ENCODE measurements at places on chromosomes 12 and 14.

DNA sequence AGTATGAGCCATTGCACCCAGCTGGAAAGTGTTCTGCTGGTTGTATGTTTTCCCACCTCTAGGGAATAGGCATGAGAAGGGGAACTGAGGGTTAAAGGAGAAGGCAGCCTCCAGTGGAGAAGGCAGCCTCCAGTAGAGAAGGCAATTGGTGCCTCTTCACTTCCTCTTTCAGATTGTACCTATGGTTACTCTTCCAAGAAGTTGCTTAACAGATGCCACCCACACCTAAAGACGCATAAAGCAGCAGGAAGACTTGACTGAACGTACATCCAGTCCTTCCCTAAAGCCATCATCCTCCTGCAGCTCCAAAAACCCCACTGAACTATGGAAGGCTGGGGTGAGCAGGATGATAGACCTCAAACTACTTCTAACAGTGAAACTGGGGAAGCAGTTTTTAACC is 13.1 kb downstream of the DPF3 start:
- DNase-seq: no peak

GRCh38 chr12:3250034-3250433 is 172.9 kb downstream of the TSPAN9 start:
- DNase-seq: no peak

- no peak for DNase-seq
These were observed 87.0 kb upstream of the DAAM1 start for GRCh38 chr14:59101476-59101875.

GRCh38 chr14:99812892-99813291 is 19.7 kb downstream of the EML1 start:
- no peak for DNase-seq

DNA sequence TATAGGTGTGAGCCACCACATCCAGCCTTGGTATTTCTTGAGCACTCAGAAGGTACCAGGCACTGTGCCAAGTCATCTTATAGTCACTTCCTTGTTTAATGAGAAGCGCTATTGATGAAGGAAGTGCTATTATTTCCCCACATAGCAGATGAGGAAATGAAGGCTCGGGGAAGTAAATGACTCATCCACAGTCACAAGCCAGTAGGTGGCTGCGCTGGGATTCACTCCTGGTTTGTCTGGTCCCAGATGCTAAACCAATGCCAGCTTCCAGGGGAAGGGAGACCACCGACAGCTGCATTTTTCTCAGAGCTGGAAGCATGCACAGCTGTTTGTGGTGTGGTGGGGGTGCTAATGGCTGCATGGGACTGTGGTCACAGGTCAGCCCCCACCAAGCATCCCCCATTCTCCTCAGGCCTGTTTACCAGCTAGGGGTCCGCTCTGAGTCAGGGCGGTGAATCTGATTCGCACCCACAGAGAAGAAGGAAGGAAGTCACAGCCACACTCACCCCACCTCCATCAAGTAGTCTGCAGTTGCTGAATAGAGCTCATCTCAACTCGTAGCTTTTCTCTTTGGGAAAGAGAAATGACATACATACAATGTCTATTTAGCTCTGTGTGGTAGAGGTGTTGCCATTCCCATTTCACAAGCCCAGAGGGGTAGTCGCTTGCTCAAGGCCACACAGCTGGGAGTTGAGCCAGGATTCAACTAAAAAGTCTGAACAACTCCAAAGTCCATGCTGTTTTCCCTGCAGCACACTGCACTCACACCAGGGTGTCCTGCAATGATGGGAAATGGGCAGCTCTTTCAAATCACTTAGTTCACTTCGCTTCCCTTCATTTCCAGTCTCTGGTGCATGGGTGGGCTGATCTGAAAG is 6.3 kb upstream of the LTBP2 start:
- DNase-seq: no peak

- peak; percentile 8 for DNase-seq
These were observed 53.1 kb downstream of the SIX6 start for GRCh38 chr14:60561845-60562746.

DNA sequence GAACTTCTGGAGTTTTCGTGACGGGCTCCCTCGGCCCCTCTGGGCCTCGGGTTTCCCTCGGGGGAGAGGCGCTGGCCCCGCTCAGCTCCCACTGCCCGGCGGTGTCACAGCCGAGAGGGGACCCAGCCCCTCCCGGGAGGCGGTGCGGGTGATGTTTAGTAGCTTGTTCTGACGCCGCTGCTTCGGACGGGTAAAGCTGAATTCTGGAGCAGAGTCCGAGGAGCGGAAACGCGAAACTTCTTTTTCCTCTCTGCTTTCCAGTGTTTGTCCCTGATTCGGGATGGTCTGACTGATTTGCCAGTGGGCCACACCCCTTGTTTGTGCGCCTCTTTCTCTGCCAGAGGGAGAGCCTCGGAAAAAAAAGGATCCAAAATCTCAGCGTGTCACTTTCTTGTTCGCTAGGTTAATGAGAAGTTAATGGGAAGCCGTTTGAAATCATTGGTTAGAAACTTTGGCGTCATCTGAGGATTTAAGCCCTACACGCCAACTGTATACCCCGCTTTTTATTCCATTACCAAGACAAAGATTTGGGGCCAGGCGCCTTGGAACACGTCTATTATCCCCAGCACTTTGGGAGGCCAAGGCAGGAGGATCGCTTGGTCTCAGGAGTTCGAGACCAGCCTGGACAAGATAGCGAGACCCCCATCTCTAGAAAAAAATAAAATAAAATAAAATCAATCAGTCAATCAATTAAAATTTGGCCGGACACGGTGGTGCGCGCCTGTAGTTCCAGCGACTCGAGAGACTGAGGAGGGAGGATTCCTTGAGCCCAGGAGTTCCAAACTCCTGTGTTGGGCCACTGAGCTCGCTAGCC is 756 bp downstream of the TULP3 start:
- no peak for DNase-seq

DNA sequence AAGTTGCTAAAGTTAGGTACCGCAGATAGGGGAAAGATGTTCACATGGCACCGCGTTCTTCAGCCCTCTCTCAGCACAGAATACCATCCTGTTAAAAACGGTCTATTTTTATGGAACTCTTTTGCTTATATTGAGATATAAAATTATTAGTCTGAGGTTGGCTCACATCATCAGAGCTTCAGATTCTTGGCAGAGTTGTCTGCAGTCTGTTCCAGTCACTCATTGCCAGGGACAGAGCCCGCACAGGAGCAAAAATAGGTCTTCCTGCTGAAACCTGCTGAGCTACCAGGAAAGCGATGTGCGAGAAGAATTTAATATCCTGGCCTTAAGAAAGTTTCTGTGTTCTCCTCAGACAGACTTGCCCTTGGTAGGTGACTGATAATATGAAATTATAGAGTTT is 249.8 kb downstream of the VRK1 start:
- no peak for DNase-seq

GRCh38 chr12:53709671-53710070 is 17.6 kb downstream of the CALCOCO1 start:
- DNase-seq: no peak

- no peak for DNase-seq
These were observed 1.2 kb downstream of the FLRT2 start for GRCh38 chr14:85531141-85531586.

GRCh38 chr14:95849761-95850160 is 26.9 kb upstream of the TUNAR start:
- DNase-seq: no peak

DNA sequence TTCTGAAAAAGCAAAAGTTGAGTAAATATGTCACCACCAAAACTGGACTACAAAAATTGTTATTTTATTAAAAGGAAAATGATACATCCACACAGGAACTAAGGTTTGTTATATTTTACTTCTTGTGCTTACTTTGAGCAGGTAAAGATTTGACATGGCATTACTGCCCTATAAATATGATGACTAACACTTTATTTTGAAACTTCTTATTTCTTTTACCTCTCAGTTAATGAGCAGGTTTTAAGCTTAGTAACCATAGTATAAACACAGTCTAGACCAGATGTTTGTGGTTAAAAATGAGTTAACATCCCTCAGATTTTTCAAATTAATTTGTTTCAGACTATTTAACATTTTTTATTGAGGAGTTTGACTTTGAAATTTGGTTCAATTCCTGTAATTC is 862.5 kb upstream of the USP15 start:
- DNase-seq: no peak

- DNase-seq: no peak
These were observed 896 bp downstream of the EID3 start for GRCh38 chr12:104304261-104305009.

DNA sequence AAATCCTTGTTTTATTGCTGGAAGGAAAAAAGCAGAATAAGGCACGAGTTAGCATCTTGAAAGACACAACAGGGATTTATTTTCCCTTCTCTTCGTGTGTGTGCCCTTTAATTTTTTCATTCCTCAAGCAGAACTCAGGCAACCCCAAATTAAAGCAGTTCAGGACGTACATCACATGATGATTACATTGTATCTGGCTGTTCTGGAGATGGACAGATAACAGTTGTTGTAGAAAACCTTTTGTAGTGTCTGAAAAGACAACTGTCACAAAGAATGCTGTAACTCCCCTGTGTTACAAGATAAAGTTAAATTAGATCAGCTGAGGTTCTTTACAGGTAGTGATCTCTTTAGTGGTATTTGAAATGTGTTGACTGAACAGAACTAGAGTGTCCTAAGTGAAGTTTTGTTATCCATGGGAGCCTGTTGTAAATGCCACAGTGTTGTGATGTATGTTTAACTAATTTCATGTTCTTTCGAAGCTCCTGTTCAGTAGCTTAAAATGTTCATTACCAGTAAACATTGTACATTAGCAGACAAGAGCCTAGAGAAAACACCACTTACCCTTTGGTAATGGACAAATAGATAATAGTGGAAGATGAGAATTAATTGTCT is 58.5 kb downstream of the TMTC2 start:
- no peak for DNase-seq

- DNase-seq: peak; percentile 14
These were observed 25.0 kb upstream of the CIT start for GRCh38 chr12:119902084-119902509.

- DNase-seq: no peak
These were observed 50.1 kb downstream of the CCDC88C start for GRCh38 chr14:91367173-91368171.

DNA sequence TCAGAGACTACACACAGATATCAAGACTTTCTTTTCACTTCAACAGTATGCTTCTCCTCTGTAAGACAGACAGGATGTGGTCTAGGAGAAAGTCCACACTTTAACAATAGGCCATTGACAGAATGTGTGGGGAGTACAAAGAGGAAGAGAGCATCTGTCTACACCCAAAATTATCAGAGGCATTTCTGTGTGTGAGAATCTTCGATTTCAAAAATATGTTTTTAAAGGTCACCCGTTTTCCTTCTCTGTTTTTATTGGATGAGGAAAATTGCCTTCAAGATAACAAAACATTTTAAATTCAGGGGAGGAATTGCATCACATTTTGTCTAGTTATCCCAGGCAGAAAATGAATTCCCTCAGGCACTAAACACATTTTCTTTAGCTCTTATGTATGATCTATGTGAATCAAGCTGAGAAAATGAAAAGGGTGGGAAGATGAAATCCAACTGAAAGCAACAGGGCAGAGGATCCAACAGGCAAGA is 16.4 kb downstream of the NAV3 start:
- DNase-seq: no peak

GRCh38 chr14:44653641-44654040 is 146.6 kb upstream of the FSCB start:
- DNase-seq: no peak
